Endodermal cell (in vitro differentiated cells): ENCODE measurements at places on chromosomes 1 and 21. TPM values are rescaled to one million over a fixed set of nuclear protein-coding genes. Genes with fewer than 3 reads are reported as not detected.
A peak's percentile ranks its signal among the peaks of the same experiment; 100 is the strongest.

GRCh38 chr1:21302747-21303715 is 12.8 kb upstream of the ECE1 start:
- peak; percentile 49 for DNase-seq

Gene GABRD
- 0.40 TPM in 1 of 3 replicates, not detected in the others for total RNA-seq

Gene CD247
- total RNA-seq: 0.55 and 0.61 TPM in 2 replicates

DNA sequence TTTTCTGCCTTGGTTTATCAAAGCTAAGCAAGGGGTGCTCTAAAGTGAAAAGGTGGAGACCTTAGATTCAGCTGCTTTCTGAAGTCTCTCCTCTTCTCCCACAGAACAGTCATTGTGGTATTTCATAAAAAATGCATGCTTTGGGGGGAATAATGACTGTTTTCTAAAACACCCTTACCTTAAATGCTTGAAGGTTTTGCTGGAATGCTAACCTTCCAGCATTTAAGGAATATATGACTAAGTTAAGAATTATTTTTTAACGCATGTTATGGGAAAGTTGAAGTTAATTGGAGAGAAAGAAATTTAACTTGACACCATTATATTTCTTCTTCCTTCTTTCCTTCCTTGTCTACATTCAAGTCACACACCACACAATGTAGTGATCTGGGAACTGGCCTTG is 162.5 kb downstream of the ROR1 start:
- DNase-seq: no peak

- no peak for DNase-seq
Observed at GRCh38 chr1:155929057-155929456, 5.2 kb downstream of the KHDC4 start.

- DNase-seq: no peak
Observed at GRCh38 chr1:60751306-60751705, 331.1 kb upstream of the NFIA start.

GRCh38 chr1:147542569-147542897 is 1.2 kb downstream of the BCL9 start:
- DNase-seq: no peak

- no peak for DNase-seq
Observed at GRCh38 chr1:205199931-205200299, 11.6 kb downstream of the DSTYK start.
